MCF 10A (cell line): ENCODE measurements at places on chromosomes 6 and 20. TPM values are rescaled to one million over a fixed set of nuclear protein-coding genes. Genes with fewer than 3 reads are reported as not detected.

The MCHR2 gene
- total RNA-seq: not detected in 2 replicates

The CCDC170 gene
- not detected in 2 replicates for total RNA-seq

The RRAGD gene
- total RNA-seq: 0.33 and 0.49 TPM in 2 replicates

The KCNG1 gene
- total RNA-seq: 24.8 and 30.6 TPM in 2 replicates

The USP49 gene
- total RNA-seq: 4.1 and 4.3 TPM in 2 replicates

The SIGLEC1 gene
- total RNA-seq: not detected in 2 replicates

The ZC2HC1B gene
- total RNA-seq: not detected in 2 replicates

The RSPO3 gene
- total RNA-seq: not detected in 2 replicates

The AK9 gene
- total RNA-seq: 4.7 and 7.5 TPM in 2 replicates

- DNase-seq: no peak
Measured at GRCh38 chr6:111551521-111552231, 54.0 kb downstream of the TRAF3IP2 start.

DNA sequence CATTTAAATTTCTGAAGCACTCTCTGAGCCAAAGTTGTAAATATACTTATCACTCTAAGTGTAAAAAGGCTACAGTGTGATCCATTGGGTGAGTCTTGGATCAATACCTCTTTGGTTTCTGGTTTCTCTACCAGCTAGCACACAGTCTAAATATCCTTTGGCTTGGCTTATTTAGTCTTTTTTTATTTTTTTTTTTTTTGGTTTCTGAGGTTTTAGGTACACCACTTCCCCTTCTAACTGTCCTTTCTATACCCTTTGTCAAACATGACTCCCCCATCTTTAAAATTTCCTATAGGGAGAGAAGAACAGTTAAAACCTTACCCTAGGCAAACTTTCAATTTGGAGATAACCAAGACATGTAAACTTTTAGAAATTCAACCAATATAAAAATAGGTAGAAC is 379.0 kb downstream of the PHF3 start:
- no peak for DNase-seq

DNA sequence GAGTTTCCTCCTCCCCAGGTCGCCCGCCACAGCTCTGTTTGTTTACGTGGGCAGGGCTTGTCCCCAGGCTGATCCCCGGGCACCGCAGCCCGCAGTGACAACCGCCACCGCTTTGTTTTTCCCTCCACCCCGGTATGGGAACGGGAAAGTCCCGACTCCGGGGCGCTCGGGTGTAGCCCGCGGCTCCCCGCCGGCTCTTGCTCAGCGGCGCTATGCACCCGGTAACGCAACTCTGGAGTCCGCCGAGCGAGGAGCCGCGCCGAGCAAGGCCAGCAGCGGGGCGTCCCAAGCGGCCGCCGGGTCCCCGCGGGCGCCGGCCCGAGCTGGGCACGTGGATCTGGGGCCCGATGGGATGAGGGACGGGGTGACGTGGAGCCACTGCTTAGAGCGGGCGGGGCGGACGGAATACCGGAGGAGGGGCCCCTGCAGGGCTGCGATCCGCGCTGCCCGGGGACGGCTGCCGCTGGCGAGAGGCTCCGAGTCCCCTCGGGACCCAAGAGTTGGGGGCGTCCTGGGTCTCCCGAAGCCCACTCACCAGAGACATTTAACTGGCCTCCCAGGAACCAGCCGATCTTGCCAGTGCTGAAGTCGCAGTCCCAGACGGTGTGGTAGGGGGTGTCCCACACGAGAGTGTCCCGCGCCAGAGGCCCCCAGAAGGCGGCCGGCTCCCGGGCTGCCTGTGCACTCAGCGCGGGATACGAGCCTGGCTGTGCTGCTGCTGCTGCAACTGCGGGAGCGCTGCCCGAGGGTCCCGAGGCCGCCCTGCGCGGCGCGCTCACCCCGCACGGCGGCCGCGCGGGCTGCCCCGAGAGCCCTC is 497 bp downstream of the ACSS1 start:
- peak; percentile 25 for DNase-seq

GRCh38 chr20:59832406-59833363 is 100.8 kb downstream of the SYCP2 start:
- no peak for DNase-seq

- no peak for DNase-seq
Measured at GRCh38 chr6:120871416-120872261, 462.6 kb downstream of the TBC1D32 start.

- no peak for DNase-seq
Measured at GRCh38 chr6:93676581-93676980, 257.2 kb upstream of the EPHA7 start.

DNA sequence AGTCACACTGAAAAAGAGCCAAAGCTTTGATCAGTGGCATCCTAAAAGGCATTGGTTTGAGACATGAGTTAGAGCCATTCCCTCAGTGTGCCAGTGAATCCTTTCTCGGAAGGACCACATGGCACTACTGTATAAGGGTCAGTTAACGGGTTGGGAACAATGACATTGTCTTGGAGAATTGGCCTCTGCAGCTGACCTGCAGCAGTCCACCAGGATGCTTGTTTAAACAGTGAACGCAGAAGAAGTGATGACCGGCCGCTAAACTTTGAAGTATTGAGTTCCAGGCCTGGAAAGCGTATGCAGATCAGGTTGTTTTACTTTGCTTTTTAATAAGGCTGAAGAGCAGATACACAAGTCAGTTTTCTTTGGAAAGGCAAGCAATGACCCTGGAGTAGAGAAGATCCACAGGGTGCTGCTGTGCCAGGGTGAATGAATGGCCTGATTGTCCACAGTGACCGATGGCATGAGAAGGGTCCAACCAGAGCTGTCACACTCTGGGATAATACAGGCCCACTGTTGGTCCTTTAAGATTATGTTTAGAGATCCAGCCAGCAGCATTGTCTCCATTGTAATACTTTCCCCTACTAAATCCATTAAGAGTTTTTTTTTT is 57.8 kb downstream of the GMPR start:
- no peak for DNase-seq

- peak; percentile 1 for DNase-seq
Measured at GRCh38 chr6:2230659-2231277, 14.6 kb downstream of the GMDS start.

DNA sequence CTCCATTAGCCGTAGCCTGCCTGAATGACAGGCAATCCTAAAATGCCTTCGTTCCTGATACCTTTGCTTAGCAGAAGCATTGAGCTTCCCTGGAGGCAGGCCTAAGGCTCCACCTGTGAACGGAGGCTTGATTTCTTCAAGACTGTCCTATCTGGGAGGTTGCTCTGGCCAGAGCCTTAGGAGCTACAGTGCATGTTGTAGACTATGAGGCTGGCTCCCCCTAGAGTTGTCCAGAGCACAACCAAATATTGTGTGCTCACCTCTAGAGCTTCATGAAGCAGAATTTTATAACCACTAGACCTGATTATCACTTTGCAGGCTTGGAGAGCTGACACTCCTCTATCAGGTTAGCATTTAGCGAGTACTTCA is 217.8 kb downstream of the MAFB start:
- DNase-seq: peak; percentile 54

GRCh38 chr20:9930142-9930541 is 91.3 kb upstream of the PAK5 start:
- no peak for DNase-seq

- no peak for DNase-seq
Measured at GRCh38 chr20:38665094-38665493, 59.2 kb upstream of the SLC32A1 start.

GRCh38 chr20:38836991-38837390 is 31.5 kb downstream of the PPP1R16B start:
- DNase-seq: no peak

DNA sequence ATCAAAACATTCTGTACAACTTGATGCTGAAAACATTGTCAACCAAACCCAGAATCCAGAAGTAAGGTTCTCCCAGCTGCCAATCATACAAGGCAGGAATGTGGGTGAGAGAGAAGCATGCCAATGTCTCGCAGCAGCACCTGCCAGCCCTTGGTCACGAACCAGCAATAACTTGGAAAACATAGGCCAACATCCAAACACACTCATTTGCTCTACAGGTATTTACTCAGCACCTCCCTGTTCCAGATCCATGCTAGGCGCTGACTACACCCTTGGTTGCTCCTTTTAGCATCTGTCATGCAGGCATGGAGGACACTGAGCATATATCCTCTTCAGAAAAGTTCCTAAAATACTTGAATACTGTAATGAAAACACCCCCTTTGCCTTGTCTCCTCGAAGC is 63.6 kb downstream of the FAXC start:
- no peak for DNase-seq

- DNase-seq: peak; percentile 31
Measured at GRCh38 chr20:35339007-35339406, 46.8 kb upstream of the FAM83C start.

DNA sequence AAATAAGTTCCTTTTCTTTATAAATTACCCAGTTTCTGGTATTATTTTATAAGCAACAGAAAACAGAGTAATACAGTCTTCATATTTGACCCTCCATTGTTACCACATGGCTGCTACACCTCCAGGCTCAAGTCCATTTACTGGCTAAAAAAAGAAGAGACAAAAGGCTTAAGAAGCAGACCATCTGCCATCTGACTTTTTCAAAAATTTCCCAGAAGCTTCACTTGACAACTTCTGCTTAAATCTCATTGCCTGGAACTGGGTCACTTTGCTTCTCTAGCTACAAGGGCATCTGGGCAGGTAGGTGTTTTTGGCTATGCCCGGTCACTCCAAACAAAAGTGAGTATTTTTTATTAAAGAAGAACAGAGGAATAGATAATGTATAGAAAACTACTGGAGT is 118.0 kb downstream of the GRM1 start:
- DNase-seq: no peak

GRCh38 chr20:46347841-46348803 is 39.8 kb upstream of the CDH22 start:
- DNase-seq: no peak

- DNase-seq: no peak
Measured at GRCh38 chr6:14925025-14925698, 320.7 kb upstream of the JARID2 start.

DNA sequence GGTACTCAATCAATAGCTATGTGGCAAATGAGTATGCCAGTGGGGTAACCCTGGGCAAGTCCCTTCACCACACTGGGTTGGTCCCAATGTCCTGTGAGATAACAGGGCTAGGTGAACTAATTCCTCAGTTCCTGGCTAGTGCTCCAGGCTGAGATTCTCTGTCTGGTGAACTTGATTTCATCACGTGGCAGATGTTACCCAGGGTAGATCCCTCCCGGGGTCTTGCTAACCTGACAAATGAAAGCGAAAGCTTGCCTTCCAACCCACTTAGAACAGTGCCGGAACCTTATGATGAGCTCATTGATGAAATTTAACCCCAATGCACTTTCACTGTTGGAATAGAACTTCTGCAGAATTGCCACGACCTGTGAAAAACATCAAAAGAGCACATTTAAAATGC is 6.6 kb upstream of the ANKRD60 start:
- no peak for DNase-seq

DNA sequence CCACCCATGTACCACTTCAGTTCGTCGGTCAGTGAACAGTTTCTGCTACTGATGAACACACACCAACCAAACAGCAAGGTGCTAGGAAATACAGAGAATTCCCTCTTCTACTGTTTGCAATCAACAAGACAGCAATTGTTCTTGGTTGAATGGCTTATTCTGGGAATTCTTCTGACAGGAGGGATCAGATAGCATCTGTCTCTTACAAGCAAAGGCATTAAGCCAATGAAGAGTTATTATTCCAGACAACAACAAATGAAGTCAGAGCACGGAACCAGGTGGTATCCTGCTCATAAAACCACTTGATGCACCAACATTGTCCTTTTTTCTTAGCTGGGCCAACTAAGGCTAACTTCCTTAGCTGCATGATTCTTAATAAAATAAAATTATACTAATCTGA is 37.8 kb downstream of the PTPRK start:
- DNase-seq: no peak

DNA sequence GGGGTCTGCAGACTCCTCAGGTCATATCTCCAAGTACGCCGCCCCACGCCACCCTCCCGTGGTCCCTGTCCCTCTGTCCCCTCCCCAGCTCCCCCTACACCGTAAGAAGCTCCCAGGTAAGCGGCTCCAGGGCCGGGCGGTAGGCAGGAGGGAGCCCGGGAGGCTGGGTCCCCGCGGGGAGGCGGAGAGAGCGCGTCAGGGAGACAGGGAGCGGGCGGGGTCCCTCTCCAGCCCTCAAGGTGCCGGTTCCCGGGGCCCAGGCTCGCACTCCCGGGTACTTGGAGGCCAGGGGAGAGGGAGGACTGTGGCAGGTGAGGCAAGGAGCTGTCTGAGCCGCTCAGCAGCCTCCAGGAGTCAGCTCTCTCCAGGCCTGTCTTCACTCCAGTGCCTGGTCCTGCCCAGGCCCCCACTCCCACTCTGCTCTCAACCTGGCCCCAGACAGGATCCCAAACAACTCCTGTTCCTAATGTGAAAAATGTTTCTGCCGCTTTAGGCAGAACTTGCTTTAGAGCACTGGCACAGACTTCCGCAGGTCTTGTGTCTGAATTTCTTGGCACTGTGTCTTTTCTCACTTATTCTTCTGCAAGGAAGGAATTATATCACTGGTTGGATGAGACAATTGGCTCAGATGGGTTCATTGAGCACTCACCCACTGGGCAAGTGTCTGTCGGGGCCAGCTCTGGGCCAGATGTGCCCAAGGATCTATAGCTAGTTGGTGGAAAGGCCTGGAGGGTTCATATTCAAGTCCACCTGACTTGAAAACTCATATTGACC is 36.6 kb downstream of the HLA-G start:
- DNase-seq: no peak

- no peak for DNase-seq
Measured at GRCh38 chr20:58130581-58130980, 97.9 kb downstream of the ANKRD60 start.

DNA sequence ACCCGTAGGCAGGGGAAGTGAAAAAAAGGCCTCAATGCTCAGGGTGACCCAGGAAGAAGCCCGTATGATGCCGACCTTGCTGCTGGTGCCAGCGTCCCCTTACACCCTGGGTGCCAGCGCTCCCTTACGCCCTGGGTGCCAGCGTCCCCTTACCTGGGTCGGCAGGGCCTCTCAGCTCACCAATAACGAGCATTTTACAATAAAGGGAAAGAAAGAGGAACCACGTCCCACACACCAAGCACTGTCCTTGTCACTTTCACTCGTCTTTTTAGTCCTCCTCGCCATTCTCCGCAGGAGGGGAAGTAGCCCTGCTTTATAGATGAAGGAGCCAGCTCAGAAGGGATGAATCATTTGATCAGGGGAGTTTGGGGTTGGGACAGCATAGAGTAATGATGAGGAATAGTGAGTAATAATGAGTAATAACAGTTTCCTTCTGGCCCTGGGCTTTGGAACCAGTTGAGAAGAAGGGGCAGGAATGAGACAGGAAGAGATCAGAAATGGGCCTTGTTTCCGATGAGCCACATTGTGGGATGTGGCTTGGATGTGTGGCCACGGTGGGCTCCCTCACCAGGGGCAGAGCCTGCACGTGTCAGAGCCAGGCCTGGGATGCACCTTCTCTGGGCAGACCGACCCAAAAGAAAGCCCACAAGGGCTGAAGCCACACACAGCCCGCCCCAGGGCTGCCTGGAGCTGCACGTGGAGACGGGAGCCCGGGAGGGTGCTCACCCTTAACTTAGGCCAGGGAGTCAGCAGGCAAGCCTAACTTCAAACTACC is 75.7 kb downstream of the SYNJ2 start:
- DNase-seq: peak; percentile 92

GRCh38 chr6:35573495-35574110 is 60.9 kb upstream of the TULP1 start:
- DNase-seq: no peak

- no peak for DNase-seq
Measured at GRCh38 chr6:15434823-15435380, 189.0 kb downstream of the JARID2 start.
